Left ventricle myocardium superior (tissue), 1 donor: ENCODE measurements at places on chromosomes 1 and 21. TPM values are rescaled to one million over a fixed set of nuclear protein-coding genes. Genes with fewer than 3 reads are reported as not detected.

Gene ADCY10
- total RNA-seq, result 0.47 TPM

DNA sequence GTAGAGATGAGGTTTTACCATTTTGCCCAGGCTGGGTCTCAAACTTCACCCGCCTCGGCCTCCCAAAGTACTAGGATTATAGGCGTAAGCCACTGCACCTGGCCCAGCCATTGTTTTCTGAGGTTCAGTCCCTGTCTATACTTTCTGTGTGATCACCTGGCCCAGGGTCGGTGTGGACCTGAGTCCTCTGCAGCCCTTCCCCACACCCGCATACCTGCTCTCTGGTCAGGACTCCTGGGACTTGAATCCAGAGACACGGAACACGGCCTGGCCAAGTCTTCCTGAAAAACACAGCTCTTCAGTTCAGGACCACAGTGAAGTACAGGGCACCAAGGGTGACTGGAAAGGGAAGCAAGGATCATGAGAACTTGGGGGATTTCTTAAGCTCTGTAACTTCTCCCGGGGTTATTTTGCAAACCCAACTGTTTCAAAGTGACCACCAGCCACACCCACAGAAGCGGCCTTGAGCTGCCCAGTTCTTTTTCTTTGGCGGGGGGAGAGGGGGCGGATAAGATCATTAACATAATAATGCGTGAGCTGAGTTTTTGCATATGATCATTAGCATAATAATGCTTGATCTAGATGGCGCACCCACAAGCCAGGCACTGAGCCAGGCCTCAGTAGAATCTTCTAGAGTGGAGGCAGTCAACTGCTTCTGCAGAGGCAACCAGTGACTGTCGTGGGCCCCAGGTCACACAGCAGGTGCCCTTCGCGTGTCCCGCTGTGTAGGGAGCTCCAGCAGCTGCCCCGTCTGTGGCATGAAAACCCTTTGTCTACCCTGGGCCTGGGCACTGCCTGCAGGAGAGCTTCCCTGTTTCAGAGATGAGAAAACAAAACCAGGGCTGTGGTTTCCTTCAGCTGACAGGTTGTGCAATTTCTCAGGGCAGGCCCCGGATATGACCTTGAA, 1.7 kb upstream of the NADK start:
- peak; percentile 62 for DNase-seq

Gene PRKAA2
- total RNA-seq, result 88.0 TPM

- no peak for DNase-seq
Observed at GRCh38 chr1:60562740-60563139, 489.2 kb upstream of the C1orf87 start.

DNA sequence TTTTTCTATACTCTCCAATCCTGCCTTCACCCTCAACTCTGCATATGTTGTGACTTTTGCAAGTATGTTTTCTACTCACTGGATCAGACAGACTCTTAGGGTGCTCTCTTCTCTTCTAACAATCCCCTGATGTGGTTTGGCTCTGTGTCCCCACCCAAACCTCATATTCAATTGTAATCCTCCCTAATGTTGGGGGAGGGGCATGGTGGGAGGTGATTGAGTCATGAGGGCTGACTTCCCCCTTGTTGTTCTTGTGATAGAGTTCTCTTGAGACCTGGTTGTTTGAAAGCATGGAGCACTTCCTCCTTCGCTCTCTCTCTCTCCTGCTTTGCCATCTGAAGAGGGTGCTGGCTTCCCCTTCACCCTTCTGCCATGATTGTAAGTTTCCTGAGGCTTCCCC, 148.9 kb upstream of the IGSF21 start:
- DNase-seq, result no peak

Gene HNRNPCL4
- total RNA-seq, result not detected

Gene C1QC
- total RNA-seq, result 93.5 TPM

DNA sequence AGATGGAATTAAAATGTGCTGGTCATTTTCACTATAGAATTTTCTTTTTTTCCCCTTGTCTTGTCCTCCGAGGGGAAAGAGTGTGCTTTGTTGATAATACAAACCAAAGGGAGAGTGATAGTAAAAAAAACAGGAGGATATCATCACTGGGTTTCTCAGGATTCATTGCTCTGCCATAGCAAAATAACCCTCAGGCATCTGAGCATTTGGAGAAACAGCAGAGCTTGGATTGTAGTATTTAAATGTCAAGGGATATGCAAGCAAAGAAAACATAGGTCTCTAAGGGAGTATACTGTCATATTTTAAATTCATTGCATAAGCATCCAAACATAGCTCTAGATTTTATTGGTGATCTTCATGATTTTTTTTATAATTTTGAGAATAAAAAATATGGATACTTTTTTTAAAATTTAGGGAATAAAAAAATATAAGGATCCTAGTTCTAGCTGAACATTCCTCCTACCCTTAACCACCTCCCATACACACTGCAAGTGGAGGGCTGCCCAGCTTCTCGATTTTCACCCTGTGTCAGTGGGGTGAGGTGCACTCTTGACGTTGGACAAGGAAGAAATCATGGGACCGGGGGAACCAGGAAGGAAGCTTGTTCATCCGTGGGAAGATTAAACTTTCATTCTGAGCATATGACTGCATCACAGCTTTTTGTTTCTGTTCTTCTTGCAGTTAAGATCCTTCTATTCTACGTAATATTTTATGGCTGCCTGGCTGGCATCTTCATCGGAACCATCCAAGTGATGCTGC, 4.4 kb downstream of the ATP1B1 start:
- DNase-seq, result no peak

DNA sequence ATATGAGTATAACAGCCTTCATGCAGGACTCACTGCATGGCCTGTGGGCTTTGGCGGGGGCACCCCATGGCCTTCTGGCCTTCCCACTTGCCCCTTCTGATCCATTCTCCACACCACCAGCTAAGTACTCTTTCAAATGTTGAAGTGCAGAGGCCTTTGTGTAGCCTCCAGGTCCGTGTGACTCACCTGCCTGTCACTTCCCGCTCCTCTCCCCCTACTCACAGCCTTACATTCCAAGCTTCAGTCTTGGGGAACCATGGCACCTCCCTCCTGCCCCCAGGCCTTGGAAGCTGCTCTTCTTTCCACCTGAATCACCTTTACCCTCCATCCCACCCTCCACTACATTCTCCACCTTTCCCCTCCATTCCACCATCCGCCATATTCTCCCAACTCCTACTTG, 69.6 kb downstream of the PGM1 start:
- no peak for DNase-seq

DNA sequence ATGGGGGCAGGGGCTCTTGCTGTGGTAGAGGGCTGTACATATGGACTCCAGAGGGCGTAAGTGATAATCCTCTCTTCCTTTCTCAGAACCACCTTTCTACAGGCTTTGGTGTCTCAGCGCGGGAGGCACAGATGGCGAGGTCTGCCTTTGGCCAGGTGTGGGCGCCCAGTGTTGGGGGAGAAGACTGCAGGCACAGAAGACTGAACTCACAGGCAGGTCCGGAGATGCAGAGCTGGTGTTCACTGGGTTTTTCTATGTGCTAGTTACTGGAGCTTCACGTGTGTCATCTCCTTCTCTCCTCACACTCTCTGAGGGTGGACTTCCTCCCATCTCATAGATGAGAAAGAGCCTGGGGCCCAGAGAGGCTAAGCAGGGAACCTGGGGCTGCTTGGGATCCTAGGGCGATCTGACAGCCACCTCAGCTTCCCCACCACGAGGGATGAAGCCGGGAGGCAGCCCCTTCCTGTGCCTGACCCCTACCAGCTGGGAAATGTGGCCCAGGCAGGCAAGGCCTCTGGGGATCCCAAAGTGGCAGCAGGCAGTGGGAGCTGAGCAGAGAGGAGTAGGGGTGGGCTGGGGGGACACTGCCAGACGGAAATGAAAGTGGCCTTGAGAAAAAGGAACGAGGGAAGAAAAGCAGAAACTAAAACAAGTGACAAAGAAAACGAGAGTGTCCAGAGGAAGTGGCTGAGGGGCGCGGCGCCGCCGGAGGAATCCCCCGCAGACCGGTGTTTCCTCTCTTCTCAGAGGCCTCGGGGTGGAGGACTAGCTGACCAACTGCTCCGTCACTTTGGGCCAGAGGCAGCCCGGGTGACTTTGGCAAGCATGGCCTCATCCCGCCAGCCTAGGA, 191.6 kb downstream of the HIVEP3 start:
- DNase-seq, result peak; percentile 77

- DNase-seq, result no peak
Observed at GRCh38 chr1:157739229-157739901, 37.6 kb downstream of the FCRL2 start.

Gene GUCA2A
- total RNA-seq, result not detected

DNA sequence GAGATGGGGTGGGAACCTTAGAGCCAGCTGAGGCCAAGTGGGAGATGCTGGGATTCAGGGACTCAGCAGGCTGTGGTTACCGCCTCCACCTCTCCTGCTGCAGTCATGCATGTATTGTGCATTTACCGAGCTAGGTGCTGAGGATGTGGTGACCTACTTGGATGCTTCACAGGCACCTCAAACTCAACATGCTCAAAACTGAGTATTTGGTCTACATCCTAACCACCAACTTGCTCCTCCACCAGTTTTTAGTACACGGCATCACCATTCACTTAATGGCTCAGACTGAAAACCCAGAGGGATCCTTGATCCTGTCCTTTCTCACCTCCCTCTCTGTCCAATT, 5.6 kb downstream of the CHRNB2 start:
- DNase-seq, result no peak

DNA sequence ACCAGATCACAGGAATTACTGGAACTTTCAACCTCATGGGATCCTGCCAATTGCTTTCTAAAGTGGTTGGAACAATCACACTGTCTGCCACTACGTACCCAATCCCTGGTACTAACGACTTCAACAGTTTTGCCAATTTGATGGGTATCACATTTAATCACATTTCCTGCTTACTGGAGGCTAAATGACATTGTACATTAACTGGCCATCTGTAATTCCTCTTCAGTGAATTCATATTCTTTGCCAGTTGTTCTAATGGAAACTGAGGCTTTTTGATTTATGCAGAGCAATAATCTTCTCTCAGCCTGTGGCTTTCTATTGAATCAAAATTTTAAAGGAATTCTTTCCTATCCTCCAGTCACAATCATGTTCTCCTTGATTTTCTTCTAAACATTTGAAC, 38.2 kb downstream of the LGALS8 start:
- DNase-seq, result no peak

Gene RNU11
- not detected for total RNA-seq

Gene PTCH2
- 0.40 TPM for total RNA-seq

DNA sequence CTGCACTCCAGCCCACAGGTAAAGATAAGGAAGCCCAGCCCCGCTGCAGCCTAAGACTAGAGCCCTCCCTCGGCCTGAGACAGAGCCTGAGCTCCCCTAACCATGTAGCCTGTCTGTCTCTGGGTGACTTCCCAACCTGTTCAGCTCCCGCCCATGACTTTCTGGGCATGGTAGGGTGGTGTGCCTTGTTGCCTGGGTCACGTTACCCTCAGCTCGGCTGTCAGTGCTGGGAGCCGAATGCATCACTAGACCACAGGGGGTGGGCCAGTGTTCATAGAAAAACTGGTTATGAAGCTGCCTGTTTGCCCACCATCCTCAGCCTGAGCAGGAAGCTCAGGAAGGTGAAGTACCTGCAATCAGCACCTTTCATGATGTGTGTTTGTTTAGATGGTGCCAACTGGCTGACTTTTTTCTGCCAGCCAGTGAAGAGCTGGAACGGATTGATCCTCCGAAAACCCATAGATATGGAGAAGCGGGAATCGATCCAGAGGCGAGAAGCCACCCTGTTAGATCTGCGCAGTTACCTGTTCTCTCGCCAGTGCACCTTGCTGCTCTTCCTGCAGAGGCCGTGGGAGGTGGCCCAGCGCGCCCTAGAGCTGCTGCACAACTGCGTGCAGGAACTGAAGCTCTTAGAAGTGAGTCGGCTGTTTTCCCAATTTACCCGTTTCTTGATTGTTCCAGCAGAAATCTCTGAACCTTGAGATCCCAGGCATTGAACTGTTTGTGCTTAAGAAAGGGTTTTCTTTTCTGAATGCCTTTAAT, 43.9 kb upstream of the PWP2 start:
- no peak for DNase-seq

Gene DAP3
- 123 TPM for total RNA-seq

DNA sequence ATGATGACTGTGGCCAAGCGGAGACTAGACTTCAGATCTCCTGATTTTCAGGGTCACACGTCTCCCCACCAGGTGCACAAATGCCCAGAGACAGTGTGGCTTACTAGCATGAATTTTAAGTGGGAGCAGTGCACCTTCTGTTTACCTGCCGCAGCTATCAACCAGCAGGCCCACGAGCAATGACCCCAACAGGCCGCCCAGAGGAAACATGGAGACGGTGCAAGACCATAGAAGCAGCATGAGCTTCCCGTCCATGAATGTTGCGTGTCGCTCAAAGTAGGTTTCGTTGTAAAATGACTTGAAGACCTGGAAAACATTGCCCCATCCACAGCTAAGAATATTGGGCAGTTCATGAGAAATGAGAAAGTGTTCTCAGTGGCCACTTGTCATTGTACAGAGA, 3.5 kb downstream of the SLC2A7 start:
- no peak for DNase-seq

DNA sequence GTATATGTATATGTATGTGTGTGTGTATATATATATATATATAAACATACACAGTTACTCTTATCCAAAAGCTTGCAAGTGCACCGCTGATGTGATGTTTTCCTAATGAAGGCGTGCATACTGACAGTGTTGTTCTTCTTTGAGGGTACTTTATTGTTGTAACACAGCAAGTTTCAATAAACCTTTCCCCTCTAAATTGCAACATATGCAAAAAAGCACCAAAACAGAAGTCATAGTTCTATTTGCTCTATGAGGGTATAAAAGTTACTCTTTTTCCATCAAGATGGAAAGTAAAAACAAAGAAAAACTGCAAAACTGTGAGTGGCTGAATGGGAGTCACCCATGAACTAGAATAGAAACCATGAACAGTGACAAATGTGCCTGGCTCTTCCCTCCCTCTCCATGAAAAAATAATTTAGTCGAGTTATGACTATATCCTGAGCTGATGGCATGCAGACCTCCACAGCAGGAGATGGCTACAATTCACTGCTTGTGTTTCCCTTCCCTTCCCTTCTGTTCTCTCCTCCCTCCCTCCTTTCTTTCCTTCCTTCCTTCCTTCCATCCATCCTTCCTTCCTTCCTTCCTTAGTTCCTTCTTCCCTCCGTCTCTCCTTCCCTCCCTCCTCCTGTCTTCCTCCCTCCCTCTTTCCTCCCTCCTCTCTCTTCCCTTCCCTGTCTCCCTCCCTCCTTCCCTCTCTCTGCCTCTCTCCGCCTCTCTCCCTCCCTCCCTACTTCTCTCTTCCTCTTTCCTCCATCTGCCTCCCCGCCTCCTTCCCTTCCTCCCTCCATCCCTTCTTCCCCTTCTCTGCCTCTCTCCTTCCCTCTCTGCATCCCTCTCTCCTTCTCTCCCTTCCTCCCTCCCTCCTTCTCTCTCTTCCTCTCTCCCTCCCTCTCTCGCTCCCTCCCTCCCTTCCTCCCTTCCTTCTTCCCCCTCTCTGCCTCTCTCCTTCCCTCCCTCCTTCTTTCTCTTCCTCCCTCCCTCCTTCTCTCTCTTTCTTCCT, 220.7 kb upstream of the POU3F1 start:
- no peak for DNase-seq

DNA sequence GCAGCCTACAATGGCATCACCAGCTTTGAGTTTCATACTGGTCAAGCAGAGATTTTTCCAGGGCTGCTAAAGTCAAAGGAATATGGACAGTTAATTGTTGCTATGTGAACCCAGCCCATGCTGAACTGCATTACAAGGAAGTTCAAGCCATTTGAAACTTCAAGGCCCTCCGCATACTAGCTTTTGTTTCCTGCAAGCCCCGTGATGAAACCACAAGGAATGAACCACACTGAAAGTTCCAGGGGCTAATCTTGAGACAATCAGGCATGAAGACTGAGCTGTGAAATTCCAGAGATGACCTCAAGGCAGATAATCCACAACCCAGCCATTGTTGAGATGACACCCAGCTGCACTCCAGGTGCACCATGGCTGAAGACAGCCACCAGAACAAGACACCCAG, 180.8 kb downstream of the C1orf21 start:
- DNase-seq, result no peak
